Left ventricle myocardium inferior (tissue), 1 donor: ENCODE measurements at places on chromosomes 6 and 20.

GRCh38 chr20:34375977-34376430 lies 12.9 kb downstream of the ITCH start:
- no peak for DNase-seq

DNA sequence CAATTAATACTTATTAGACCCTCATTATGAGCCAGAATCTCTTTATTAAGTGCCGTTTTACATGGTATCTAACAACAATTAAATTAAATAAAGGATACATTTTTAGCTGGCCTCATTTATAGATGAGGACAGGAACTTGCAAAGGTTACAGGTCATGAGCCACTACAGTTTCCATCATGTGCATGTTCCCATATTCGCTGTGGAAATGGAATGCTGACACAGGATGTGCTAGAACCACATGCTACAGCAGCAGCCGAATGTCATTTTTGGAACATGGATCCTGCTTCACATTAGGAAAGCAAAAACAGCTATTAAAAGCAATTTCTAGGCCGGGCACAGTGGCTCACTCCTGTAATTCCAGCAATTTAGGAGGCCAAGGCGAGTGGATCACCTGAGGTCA lies 5.9 kb downstream of the SLC18B1 start:
- no peak for DNase-seq

- DNase-seq = no peak
These were observed 4.1 kb downstream of the NHLRC1 start for GRCh38 chr6:18118330-18118729.

DNA sequence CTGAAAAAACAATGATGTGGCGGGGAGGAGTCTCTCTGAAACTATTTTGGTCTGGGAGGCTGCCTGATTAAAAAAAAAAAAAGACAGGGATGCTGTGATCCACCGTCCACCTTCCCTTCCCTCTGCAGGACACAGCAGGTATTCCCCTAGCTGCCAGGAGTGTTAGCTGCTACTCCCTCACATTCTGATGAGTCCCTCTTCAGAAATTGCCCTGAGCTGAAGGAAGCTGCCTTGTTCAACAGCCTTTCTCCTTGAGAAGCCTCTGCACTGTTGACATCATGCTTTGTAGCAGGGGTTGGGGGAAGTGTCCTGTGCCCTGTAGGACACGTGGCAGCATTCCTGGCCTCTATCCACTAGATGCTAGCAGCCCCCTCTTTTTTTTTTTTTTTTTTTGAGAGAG lies 71.7 kb upstream of the ZMYND8 start:
- no peak for DNase-seq

- no peak for DNase-seq
These were observed 6.3 kb upstream of the RPN2 start for GRCh38 chr20:37172836-37173235.

DNA sequence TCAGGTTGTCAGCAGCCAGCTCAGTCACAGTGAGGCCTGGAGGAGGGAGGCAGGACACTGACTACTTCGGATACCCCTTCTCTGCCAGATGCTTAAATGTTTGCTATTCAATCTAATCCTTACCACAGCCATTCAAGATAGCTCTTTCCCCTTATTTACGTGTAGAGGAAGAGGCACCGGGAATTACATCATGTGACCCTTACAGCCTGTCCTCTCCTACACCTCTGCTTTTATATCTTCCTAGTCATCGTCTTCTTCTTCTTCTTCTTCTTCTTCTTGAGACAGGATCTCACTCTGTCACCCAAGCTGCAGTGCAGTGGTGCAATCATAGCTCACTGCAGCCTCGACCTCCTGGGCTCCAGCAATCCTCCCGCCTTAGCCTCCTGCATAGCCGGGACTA lies 148.1 kb upstream of the NEDD9 start:
- DNase-seq = no peak

DNA sequence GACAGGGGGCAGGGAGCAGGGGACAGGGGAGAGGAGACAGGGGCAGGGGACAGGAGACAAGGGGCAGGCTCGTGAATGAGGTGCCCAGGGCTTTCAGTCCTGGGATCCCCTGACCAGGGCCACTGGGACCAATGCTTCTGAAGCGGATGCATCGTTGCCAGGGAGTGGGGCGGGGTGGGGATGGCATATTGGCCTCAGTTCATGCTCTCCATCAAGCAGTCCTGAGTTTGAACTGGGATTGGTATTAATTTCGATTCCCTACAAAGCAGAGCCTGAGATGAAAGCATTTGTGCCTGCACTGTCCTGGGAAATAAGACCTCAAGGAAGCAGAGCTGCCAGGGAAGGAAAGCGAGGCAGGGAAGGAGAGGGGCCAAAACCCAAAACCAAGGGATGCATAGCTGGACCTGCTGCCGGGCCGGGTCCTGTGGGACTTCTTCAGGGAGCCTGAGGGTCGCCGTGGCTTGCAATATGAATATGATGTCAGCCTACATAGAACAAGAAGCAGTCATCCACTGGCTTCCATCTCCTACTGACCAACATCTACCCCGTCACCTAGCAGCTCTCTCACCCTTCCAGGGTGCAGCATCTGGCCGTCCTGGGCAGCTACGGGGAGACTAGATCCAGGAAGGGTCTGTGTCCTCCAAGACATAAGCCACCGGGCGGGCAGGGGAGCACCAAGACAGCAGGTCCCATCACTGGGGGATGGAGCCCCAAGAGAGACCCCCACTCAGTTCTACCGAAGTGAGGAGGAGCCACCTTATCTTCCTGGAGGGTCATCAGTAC lies 233.3 kb downstream of the SYNDIG1 start:
- DNase-seq = no peak

DNA sequence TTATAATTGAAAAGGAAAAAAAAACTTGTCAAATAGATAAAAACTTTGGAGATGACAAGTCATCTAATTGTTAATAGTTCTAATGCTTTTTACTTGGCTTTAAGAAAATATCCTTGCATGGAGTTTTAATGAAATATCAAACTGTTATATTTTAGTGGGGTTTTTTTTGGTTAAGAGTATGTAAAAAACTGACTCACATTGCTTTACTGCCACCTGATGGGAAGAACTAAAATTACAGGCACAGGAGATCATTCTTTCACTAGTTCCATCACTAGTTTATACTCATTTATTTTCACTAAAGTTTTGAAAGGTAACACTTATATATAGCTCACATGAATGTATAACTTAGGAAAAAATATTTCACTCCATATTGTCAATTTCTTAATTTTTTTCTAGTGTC lies 309.1 kb downstream of the LMBRD1 start:
- no peak for DNase-seq

- peak; percentile 55 for DNase-seq
These were observed 3.9 kb upstream of the CCN5 start for GRCh38 chr20:44711237-44711636.

DNA sequence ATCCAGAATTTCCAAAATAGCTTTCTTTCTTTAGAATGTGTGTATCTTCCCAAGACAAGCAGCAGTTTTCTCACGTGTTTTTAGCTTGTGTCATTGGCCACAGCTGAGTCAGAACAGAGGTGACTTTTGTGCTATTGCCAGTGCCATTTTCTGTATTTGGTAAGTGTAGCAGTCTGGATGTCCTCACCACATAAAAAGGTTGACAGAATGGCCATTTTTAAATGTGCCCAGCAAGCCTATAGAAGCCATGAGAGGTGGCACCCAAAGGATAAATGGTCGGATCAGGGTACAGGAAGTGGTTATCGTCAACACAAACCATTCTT lies 269.5 kb upstream of the HSF2 start:
- no peak for DNase-seq
